ENCODE measurements at places on chromosomes 13 and 19. TPM values are rescaled to one million over a fixed set of nuclear protein-coding genes. Genes with fewer than 3 reads are reported as not detected.

DNA sequence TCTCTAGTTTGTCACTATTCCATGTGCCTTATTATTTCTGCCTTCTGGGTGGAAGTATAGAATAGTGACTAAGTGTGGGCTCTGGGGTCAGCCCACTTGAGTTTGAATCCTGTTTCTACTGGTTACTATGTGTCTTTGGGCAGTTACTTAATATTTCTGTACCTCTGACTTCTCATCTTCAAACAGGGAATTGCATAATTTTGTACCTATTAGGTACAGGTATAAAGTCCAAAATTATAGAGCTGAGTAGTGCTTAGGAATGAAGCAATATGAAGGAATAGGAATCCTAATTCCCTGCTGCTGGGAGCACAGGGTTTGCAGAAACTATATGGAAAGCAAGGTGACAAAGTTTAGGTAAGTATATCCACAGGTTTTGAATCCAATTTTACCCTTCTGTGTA, 564.5 kb downstream of the GPC5 start:
- H3K27ac ChIP-seq = no peak overlapping the region
- H3K27me3 ChIP-seq = no peaks in the 10 kb centered on the region
- no peak overlapping the region for H3K4me3 ChIP-seq
- DNase-seq = no peak
- no peaks in the 10 kb centered on the region for H3K36me3 ChIP-seq

Gene LHB
- total RNA-seq = not detected

Gene FPR1
- 0.24 TPM for total RNA-seq

Gene JSRP1
- 0.30 TPM for total RNA-seq

DNA sequence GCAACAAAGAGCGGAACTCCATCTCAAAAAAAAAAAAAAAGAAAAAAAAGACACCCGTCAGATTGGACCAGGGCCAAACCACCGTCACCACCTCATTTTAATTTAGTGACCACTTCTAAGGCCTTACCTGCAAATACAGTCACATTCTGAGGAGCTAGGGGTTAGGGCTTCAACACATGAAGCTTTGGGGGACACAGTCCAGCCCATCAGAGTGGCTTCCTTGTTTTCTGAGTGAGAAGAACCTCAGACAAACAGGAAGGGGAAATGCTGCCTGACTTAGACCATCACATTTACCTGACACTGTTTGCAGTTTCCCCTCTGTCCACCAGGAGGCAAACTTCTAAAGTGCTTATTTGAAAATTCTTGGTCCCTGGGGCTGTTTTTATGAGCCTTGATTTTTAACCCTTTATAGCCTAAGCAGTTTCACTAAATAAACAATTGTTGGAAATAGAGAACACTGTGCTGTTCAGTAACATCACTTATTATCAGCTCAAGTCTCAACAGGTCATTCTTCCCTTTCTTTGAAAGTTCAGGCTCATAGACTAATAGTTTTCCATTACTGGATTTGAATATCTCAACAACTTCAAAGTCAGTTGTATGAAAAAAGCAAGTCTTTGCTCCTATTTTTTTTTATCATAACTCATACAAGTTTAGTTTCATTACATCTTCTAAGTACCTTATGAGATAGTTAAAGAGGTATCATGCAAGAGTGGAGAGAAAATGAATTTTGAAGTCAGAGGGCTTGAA, 74.9 kb upstream of the WASF3 start:
- DNase-seq = peak; percentile 76
- no peaks in the 10 kb centered on the region for H3K4me1 ChIP-seq
- H3K4me3 ChIP-seq = no peak overlapping the region

DNA sequence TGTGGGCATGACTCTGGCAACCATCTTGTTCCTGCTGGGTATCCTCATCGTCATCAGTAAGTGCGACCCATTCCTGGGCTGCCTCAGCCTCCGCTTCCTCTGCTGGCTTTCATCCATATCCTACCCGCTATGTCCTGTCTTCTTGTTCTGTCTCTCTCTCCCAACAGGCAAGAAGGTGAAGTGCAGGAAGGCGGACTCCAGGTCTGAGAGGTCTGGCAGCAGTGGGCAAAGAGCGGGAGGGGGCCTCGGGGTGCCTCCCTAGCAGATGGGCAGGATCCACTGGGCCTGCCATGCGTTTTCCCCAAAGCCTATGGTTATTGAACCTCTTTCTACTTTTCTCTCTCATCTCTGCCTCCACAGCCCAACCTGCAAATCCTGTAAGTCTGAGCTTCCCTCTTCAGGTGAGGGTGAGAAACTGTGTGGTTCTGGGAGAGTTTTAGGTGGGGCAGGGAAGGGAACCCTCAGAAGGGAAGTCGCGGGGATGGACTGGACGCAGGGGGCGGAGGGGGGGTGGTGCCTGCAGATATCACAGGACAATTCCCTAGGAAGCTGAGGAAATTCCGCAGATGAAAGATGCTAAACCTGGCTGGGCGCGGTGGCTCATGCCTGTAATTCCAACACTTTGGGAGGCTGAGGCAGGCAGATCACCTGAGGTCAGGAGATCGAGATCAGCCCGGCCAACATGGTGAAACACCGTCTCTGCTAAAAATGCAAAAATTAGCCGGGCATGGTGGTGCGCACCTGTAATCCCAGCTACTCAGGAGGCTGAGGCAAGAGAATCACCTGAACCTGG, 3.1 kb upstream of the FXYD5 start:
- no peak overlapping the region for H3K4me3 ChIP-seq
- DNase-seq = no peak
- H3K36me3 ChIP-seq = no peaks in the 10 kb centered on the region
- H3K27me3 ChIP-seq = peaks cover 24% of the 10 kb centered on the region
- peaks cover 13% of the 10 kb centered on the region for H3K4me1 ChIP-seq
- H3K27ac ChIP-seq = no peak overlapping the region
